ENCODE measurements at places on chromosomes 2 and 18.

GRCh38 chr2:109513749-109514588 lies 99.8 kb downstream of the SEPTIN10 start:
- no peak for DNase-seq

DNA sequence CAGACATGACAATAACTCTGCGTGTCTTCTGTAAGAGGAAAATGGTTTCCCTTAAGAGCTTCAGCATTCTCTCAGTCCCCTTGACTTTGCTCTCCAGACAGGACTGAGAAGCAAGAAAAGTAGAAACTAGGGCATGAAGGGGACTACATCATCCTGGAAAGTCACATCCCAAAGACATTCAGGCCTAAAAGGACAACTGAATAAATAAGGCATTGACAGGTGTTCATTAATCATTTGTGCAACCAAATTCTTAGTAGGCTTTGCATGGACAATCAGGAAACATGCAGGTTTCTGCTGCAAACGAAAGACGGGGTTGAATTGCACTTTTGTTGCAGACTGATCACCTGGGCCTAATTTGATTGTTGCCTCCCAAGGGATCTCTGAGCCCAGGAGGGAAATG lies 1.2 kb upstream of the SGPP2 start:
- DNase-seq = no peak

DNA sequence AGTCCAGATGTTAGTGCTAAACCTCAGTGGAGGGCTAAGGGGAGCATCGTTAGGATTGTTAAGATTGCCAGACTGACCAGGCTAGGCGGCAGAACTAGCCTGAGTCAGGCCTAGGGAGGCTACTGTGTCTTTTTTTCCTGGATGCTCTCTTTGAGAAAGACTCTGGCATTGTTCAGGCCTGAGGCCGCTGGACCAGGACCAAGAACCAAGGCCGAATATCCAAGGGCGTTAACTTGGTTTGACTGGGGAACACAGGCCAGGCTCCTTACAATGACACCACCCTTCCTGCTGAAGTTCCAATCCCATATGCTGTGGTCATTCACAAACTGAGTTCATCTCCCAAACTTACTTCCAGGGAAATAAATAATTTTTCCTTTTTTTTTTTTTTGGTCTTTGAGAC lies 10.6 kb downstream of the HTRA2 start:
- DNase-seq = no peak

DNA sequence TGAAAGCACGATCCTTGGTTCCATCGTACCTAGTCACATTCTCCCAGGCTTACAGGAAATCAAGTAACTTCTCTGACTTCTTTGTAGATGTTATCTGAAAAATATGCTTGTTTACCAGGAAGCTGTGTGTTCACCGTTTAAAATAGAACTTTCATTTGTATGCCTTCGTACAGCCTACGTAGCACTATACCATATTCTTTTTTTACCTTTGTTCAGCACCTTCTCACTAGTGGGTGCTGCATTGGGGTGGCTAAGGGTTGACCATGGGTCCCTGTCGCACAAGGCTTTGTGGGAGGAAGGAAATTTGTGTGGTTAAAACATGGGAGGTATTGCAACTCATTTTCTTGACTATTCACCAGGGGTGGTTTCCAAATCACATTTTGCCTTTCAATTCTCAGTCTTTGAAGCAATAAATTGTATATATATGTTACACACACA lies 16.6 kb downstream of the MALT1 start:
- peak; percentile 22 for DNase-seq

DNA sequence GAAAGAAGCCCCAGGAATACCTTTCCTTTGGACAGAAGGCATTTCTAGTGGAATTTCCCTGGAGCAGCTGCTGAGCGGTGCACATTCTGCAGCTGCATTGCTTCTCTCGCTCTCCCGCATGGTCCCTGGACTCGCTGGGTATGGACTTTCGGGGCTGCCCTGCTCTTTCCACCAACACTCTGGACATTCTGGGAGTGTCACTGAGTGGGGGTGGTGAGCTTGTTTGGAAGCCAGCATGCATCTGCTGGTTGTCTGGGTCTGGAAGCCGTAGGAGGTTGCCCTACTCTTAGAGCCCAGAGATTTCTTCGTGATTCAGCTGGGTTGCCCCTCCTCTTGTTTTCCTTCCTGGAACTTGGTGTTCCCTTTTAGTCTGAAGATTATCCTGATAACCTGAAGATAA lies 52.6 kb downstream of the TWIST2 start:
- no peak for DNase-seq

DNA sequence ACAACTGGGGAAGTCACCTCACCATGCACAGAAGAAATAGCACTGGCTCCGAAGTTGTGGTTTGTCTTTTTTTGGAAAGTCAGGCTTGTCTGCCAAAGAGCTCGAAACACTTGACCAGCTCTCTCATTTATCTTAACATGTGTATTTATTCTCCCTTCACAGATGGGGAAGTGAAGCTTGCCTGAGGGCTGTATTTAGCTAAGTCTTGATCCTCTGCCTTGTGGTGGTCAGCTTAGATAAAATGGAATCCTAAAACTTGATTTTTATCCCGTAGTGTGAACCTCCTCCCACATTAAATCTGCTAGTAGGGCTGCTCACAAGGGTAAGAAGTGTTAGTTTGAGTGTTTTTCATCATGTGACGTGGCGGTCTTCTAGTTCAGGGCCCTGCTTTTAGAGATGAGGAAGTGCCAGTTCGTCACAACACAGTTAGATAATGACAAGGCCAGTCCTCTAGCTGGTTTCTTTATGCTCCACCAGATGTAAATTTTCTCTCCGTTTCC lies 89.7 kb downstream of the TMEM247 start:
- peak; percentile 90 for DNase-seq

GRCh38 chr2:222038067-222038802 lies 260.6 kb downstream of the PAX3 start:
- DNase-seq = peak; percentile 27
